Heart left ventricle (tissue), 16 donors: ENCODE measurements at places on chromosomes 2 and 18. TPM values are rescaled to one million over a fixed set of nuclear protein-coding genes. Genes with fewer than 3 reads are reported as not detected.

The CHN1 gene
- total RNA-seq: 22.9 TPM

The SLC5A7 gene
- not detected for total RNA-seq

The NCKAP5 gene
- total RNA-seq: 10.5 TPM

The REG1B gene
- not detected for total RNA-seq

The PCARE gene
- total RNA-seq: 1.4 TPM

The APOB gene
- 11.9 TPM for total RNA-seq

The CTAGE1 gene
- not detected for total RNA-seq
